ENCODE measurements at places on chromosomes 4 and X.

- DNase-seq = no peak
Measured at GRCh38 chrX:137568741-137569469, 3.0 kb downstream of the ZIC3 start.

GRCh38 chr4:5545271-5545670 is 163.1 kb downstream of the EVC2 start:
- peak; percentile 6 for DNase-seq

DNA sequence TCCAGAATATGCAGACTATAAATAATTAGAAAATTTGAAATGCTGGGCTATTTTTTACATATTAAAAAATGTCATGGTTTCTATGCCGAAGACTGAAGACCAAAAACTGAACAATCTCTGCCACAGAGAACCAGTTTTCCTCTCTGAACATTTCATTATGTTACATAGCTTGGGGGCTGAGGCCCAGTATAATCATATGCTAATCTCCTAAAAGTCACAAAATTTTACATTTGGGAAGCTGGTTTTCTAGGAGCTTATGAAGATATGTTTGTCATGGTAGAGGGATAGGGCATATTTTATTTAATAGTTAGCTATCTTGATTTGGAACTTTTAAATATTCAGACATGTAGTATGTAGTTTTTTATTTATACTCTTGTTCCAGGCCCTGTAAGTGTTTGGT is 167.8 kb downstream of the GPAT3 start:
- no peak for DNase-seq

- peak; percentile 75 for DNase-seq
Measured at GRCh38 chr4:156298230-156298629, 344.6 kb upstream of the CTSO start.

- no peak for DNase-seq
Measured at GRCh38 chrX:112211459-112211858, 128.9 kb upstream of the TRPC5 start.

GRCh38 chr4:132297346-132297745 is 851.7 kb upstream of the PCDH10 start:
- DNase-seq = peak; percentile 15

DNA sequence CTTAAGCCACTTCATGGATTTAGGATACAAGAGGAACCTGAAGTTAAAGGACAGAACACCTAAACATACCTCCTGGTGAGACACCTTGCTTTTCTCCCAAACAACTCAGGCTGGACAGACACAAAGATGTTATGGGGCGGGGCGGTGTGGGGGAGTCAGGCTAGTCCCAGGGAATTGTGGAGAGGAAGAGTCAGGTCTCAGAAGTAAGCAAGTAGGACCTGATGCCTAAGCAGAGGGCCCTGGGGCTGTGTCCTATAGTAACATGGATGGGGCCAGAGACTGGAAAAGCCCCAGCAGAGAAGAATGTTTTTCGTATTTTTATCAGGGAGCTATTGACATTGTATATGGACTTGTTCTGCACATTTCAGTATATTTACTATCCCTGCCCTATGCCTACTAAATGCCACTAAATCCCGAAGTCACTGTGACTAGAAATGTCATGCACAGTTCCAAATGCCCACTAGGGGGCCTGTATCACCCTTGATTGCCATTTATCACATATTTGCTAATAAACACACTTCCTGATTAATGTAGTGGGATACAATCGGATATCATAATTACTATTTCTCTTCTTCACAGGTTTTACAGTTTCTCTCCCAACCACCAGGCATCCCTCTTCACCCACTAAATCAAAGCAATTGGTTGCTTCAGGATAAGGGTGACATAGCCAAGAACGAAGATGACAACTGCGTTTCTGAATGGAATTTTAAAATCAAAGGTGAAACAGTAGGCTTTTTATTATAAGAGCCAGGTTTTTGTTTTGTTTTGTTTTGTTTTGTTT is 23.8 kb upstream of the ARHGAP10 start:
- DNase-seq = peak; percentile 24

GRCh38 chr4:7077371-7077770 is 9.5 kb upstream of the GRPEL1 start:
- DNase-seq = no peak
